ENCODE measurements at places on chromosomes 7 and 10.

DNA sequence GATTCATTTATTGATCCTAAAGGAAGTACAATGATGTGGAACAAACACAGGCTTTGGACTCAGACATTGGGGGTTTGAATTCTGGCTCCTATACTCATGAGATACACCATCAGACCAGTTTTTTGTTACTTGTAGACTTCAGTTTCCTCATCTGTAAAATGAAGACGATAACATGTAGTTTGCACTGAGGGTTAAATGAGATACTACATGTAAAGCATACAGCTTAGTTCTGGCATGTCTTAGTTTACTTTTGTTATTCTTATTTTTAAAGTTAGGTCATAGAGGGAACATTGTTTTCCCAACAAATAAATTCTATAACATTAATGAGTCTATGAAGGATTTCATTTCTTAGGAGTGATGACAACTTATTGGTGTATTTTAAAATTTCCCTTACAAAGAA, 183.5 kb upstream of the FAM3C start:
- DNase-seq, result no peak

- no peak for DNase-seq
Measured at GRCh38 chr7:22860784-22861482, 38.3 kb upstream of the TOMM7 start.

GRCh38 chr7:113125728-113126127, 7.4 kb upstream of the SMIM30 start:
- DNase-seq, result no peak

GRCh38 chr10:118241229-118242137, 100.6 kb downstream of the FAM204A start:
- DNase-seq, result peak; percentile 48

- no peak for DNase-seq
Measured at GRCh38 chr10:13803566-13804554, 217.1 kb downstream of the PRPF18 start.

DNA sequence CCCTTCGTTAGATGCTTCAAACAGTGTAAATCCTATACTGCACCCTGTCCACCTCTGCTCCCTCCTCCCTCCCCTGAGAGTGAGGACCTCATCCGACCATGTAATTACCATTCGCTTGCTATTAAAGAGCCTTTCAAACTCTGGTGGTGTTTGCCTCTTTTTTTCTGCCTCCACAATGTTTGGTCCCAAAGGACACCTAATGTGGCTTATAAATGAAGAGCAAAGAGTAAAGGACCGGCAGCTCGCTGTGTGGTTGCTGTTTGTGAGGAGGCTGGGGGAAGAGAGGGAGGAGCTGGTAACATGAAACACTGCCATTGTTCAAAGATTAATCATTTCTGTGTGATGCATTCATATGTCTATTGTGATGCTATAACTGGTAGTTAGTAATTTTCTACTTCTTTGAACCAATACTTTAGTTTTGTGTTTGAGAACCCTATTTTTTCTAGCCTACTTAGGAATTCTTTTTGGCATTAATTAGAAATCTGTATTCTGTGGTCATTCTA, 27.9 kb downstream of the MTURN start:
- no peak for DNase-seq

DNA sequence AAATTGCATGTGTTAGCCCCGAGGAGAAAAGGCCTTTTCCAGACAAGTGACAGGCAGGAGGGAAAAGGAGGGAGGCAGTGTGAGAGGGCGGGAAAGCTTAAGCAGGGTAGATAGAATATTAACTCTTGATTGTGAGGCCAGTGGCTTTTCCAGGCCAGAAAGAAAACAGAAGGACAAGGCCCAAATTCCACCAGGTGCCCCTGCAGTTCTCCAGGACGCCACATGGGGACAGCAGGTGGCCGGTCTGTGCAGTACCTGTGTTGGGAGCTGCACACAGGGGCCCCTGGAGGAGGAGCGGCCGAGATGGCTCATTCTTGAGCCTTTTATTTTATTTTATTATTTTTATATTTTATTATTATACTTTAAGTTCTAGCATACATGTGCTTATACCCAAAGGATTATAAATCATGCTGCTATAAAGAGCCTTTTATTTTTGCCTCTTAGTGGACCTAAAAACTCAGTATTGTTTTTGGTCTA, 141.3 kb upstream of the KLF14 start:
- peak; percentile 66 for DNase-seq

DNA sequence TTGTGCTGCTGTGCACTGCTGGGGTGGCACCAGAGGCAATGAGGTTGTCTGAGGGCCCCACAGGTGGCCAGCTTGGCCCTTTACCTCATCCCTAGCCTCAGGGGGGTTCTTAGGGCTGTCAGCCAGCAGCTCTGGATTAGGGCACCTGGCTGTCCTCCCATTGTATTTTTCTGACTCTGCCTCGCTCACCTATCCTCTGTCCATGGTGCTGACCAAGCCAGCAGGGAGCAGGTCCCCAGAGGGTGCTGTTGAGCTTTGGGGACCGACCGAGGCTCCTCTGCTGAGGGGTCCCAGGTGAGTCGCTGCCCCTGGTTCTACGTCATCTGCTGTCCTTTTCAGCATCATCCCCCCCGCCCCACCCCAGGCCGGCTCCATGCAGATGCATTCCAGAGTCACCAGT, 32.1 kb upstream of the ZNF735 start:
- no peak for DNase-seq

GRCh38 chr7:26267601-26268166, 24.0 kb upstream of the SNX10 start:
- no peak for DNase-seq

- no peak for DNase-seq
Measured at GRCh38 chr7:102975854-102976253, 63.1 kb downstream of the LRRC17 start.

GRCh38 chr10:44977287-44978212, 1.1 kb downstream of the DEPP1 start:
- DNase-seq, result no peak

- DNase-seq, result no peak
Measured at GRCh38 chr10:12606461-12606860, 257.1 kb downstream of the CAMK1D start.

- no peak for DNase-seq
Measured at GRCh38 chr10:33981301-33981700, 646.8 kb upstream of the NRP1 start.

- DNase-seq, result no peak
Measured at GRCh38 chr10:47378606-47379444, 5.3 kb downstream of the ZNF488 start.

GRCh38 chr7:30838008-30838407, 66.8 kb downstream of the MINDY4 start:
- no peak for DNase-seq
